ENCODE measurements at places on chromosomes 7 and 10.

DNA sequence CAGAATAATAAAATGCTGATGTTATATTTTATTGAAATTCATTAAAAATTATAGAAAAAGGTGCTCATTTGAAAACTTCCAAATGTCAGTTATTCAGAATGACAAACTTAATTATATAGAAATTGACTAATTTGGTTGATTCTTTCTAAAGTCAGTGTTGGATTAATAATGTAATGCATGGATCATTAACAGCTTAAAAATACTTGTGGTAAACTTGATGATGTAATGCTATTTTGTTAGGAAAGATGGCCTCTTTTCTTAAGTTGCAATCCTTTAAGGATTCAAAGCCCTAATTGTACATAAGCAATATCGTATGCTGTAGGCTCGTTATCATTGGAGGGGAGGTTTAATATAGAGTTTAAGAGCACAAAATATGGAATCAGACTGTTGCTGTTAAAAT, 141.2 kb downstream of the ZEB1 start:
- no peak for DNase-seq

DNA sequence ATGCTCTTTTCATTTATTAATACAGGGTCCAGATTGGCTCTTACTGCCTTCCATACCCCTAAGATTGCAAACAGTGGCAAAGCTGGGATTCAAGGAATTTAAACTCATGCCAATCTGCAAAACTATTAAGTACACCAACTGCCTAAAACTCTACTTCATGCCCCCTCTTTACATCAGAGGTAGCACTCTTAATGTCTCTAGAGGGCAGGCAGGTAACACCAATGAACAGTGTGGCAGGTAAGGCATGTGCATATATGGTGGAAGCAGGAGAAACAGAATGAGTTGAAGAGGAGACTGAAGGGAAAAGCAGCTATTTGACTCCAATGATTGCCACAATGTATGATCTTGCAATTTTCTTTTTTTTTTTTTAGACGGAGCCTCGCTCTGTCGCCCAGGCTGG, 156.7 kb downstream of the BTAF1 start:
- DNase-seq: no peak

DNA sequence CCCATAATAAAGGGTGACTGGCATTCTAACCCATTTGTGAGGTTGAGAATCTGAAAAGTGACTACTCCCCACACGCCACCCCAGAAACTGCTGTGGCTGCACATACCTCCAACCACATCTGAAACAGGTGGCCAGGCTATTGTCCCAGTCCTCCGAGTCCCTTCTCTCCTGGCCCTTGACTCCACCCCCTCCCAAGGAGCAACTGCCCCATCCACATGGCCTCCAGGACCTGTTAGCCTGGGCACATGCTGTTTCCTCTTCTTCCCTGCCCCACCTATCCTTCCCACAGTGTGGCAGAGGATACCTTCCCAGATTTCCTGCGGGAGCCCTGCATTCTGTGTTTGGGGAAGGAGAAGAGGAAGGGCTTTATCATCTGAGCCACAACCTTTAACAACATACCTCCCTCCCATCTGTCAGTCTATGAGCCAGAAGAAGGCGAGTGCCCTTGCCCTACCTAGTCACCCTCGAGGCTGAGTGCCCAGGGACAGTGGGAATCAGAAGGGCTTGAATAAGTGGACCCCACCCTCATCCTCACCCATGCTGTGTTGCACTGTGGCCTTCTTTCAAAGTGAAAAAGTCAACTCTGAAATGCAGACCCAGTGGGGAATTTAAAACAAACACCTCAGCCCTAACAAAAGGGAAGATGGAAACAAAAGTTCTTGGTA, 11.9 kb downstream of the STEAP1B start:
- no peak for DNase-seq

GRCh38 chr10:79149662-79150443, 81.1 kb downstream of the ZMIZ1 start:
- DNase-seq: no peak

- no peak for DNase-seq
Observed at GRCh38 chr7:86833360-86833759, 189.7 kb downstream of the GRM3 start.

GRCh38 chr10:11345224-11346054, 266.0 kb downstream of the USP6NL start:
- no peak for DNase-seq

DNA sequence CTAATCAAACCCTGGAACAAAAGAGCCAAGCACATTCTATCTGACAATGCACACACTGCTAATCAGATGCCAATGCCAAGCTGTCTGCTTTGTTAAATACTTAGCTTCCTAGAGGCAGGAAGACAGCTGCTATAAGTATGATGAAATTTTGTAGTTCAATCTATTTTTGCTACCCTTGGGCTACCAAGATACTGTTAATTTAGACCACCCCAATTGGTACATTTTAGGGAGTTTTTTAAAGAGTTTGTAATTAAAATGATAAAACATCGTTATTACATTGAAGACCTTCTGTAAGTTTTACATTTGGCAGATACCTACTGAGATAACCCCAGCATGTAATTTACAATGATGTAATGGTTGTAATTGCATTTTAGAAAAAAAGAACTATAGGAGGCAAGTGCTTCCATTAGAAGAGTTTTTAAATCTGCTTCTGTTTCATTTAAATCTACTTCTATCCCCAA, 268.5 kb downstream of the ADK start:
- no peak for DNase-seq

GRCh38 chr7:50095634-50096033, 2.6 kb upstream of the ZPBP start:
- no peak for DNase-seq

DNA sequence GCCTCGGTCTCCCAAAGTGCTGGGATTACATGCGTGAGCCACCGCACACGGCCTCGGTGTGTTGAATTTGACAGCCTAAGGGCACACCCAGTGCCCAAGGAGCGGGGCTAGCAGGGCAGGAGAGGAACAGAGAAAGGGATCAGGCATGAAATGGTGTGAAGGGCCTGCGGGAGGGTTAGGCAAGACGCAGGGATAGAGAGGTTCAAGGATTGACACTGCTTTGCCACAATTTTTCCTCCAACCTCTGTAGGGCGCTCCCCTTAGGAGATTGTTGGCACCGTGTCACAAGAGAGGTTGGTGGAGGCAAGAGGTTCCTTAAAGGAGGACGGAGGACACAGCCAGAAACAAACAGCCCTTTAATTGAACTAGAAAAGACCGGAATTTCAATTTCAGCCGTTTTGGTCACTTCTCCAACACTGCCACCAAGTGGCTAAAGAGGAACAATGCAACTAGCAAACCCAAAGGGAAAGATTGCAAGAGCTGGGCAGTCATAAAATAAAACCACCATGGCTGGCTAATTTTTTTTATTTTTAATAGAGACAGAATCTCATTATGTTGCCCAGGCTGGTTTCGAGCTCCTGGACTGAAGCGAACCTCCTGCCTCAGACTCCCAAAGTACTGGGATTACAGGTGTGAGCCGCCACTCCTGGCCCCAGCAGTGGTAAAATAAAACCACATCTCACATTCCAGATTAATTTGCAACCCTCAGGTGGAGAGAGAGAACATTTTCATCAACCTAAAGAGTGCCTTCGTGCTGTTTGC, 6.9 kb upstream of the CREB3L2 start:
- DNase-seq: no peak

DNA sequence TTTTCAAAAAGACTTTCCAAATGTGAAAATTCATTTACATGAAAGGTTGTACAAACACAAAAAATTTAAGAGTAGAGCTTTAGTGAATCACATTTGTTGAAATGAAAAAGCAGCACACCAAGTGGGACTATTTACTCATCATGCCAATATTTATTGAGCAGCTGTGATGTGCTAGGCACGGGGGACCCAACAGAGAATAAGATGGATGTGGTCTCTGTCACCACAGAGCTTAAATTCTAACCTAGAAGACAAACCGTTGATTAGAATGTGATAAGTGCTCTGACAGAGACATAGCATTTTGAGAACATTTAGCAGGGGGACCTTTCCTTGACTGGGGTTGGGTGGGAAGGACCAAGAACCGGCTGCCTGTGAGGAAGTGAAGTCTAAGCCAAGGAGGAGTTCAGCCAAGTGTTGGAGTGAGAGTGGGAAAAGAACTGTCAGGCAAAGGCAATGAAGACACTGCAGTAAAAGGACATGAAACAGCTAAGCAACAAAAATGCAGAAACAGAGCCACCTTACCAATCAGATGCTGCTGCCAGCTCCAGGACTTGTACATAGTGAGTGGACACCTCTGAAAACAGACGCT, 19.1 kb downstream of the ADAM12 start:
- DNase-seq: no peak

GRCh38 chr7:30877015-30877769, 34.5 kb upstream of the AQP1 start:
- no peak for DNase-seq

DNA sequence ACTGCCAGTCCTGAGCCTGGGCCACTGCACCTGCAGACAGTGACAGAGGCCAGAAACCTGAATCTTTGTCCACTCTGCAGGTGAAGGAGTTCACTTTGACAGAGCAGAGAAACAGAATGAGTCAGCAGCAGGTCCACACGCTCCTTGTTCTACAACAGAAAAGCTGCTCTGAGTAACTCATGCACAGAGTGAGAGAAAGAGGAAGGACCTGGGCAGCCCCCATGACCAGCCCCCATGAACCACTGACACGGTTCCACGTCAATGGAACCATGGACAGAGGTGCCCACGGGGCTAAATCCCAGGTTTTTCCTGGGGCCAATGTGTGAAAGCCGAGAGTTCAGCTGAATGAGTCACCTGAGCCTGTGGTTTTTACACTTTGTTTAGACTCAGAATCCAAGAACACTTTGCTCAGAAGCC, 40.8 kb upstream of the CTBP2 start:
- DNase-seq: no peak

DNA sequence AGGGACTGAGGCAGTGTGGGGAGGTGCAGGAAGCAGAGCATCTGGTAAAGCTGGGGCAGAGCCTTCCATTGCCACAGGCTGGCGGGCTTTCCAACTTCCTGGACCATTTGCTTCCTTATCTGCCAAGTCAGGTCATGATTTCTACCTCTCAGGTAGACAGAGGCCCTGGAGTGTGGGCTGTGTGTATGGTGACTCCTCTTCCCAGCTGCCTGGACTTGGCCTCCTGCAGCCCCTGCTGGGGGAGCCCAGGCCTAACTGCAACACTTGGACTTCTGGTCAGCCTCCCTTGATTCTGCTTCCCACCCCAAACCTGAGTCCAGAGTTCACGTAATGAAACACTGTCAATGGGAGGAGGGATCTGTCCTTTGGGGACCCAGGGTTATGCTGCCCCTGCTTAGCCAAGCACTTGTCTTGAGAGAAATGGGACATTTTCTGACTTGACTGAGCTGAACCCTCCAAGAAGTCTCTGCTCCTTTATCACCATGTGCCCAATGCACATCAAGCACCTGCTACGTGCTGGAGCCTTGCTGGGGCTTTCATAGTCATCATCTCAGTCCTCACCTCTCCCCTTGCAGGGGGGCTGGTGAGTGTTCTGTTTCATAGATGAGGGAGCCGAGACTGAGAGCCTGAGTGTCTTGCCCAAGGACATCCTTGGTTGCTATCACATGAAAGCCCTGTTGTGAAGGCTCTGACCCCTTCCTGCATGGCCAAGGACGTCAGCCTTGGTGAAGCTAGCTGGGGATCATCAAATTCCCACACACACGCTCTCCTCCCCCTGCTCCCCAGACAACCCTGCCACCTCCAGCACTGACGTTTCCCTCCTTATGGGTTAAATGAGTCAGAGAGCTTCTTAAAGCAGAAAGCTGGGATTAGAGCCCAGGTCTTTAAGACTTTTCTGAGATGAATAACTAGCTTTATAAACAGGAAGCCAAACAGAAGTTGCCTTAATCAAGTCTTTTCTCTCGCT, 3.4 kb downstream of the CLEC2L start:
- no peak for DNase-seq

GRCh38 chr7:95609277-95609971, 13.1 kb upstream of the PDK4 start:
- no peak for DNase-seq

GRCh38 chr10:60753152-60753551, 25.1 kb upstream of the CDK1 start:
- no peak for DNase-seq
